ENCODE measurements at places on chromosomes 2 and 18. TPM values are rescaled to one million over a fixed set of nuclear protein-coding genes. Genes with fewer than 3 reads are reported as not detected.

DNA sequence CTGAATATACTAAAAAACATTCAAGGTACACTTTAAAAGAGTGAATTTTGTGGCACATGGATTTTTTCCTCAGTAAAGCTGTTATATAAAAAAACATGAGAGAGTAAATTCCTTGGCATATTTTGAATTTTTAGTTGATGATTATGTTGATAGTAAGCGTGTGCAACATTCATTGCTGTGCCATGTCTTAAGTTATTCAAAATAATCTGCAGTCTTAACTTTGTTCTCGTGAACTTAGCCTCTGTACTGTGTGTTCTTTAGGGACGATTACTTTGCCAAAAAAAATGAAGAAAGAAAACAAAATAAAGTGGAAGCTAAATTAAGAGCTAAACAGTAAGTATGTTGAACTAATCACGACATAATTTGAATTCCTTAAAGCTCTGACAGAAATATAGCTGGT lies 9.6 kb downstream of the SSB start:
- no peak for DNase-seq

GRCh38 chr2:121235542-121235941 lies 49.5 kb downstream of the TFCP2L1 start:
- no peak for DNase-seq

The SLC38A11 gene
- total RNA-seq, result not detected

The ZSCAN30 gene
- 14.8 TPM for total RNA-seq

The TRIM54 gene
- under 0.01 TPM for total RNA-seq
